ENCODE measurements at places on chromosomes 5 and 9.

GRCh38 chr5:150044712-150045111 lies 41.6 kb downstream of the CSF1R start:
- no peak for DNase-seq

DNA sequence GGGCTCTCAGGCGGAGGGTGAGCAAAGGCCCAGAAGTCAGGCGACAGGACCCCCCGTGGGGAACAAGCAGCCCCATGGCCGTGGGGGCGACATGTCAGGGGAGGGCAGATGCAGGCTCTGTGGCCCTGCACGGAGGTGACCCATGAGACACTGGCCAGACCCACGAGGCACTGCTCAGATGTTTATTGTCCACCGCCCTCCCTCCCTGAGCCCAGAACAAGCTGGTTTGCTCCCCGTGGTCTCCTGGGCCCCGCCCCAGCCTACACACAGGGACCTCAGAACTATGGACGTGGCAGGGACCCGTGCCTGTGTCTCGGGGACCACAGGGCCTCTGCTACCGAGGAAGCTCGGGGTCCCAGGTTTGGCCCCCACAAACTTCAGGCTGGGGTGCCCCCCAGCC lies 1.9 kb downstream of the FUT7 start:
- no peak for DNase-seq

DNA sequence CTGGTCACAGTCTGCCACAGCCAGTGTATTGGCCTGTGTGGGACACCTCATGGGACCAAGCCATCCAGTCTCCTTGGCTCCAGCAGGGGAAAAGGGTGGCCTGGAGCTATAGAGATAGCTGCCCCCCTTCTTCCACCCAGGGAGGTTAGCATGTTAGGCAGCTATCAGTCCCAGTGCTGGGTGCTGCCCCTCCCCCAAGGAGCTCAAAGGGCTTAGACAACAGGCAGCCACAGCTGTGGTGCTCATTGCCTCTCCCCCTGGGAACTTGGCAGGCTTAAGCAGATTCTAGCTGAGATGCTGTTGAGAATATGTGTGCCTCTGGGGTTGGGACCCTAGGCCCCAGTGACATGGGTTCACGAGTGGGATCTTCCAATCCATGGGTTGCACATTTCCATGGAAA lies 226.0 kb upstream of the PTGER4 start:
- DNase-seq: no peak

GRCh38 chr5:109347252-109347888 lies 62.4 kb downstream of the PJA2 start:
- DNase-seq: no peak

- no peak for DNase-seq
Observed at GRCh38 chr9:125794708-125795107, 47.5 kb downstream of the PBX3 start.

DNA sequence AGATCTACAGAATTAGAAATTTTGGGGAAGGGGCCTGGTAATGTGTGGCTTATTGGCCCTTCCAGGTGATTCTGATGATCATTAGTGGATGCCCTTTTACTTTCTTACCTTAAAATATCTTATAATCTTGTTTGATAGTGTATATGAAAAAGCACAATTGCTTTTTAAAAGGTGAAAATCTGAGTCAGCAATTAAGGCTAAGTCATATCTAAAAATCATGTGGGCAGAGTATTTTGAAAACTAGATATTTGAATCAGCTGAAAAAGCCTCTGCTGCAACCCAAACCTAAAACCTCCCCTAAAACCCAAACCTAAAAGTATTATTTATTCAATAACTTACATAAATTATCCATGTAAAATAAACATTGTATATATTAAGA lies 359.8 kb downstream of the PDE4D start:
- no peak for DNase-seq

GRCh38 chr5:5066276-5067186 lies 73.6 kb upstream of the ADAMTS16 start:
- no peak for DNase-seq

DNA sequence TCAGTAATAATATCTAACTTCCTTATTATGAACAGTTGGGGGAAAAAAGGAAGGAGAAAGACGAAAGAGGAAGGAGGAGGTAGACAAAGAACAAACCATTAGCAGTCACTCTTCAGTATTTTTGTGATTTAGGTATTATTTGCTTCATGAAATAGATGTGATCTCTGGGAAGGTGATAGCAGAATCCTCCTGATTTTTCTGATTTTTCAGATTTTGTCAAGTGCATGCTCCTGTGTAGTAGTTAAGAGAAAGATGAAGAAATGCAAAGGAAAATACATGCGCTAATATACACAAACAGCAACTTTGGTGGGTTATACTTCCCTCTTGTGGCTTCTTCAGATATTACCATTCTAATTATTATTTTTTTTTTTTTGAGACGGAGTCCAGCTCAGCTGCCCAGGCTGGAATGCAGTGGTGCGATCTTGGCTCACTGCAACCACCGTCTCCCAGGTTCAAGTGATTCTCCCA lies 31.6 kb downstream of the LMNB1 start:
- DNase-seq: no peak

DNA sequence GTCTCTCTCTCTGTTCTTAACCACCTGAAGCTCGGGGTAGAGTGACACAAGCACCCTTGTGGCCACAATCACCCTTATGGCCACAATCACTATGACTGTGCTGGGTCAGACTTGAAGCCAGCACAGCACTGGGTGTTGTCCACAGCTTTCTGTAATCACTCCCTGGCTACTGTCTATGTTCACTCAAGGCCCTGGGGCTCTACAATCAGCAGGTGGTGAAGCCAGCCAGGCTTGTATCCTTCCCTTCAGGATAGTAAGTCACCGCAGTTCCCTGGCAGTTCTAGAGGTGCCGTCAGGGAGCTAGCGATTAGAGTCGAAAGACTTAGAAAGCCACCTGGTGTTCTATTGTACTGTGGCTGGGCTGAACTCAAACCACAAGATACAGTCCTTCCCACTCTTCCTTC lies 44.2 kb downstream of the GDA start:
- no peak for DNase-seq

- DNase-seq: no peak
Observed at GRCh38 chr9:2271426-2271825, 256.3 kb downstream of the SMARCA2 start.

- no peak for DNase-seq
Observed at GRCh38 chr9:103474156-103474555, 479.0 kb downstream of the CYLC2 start.

DNA sequence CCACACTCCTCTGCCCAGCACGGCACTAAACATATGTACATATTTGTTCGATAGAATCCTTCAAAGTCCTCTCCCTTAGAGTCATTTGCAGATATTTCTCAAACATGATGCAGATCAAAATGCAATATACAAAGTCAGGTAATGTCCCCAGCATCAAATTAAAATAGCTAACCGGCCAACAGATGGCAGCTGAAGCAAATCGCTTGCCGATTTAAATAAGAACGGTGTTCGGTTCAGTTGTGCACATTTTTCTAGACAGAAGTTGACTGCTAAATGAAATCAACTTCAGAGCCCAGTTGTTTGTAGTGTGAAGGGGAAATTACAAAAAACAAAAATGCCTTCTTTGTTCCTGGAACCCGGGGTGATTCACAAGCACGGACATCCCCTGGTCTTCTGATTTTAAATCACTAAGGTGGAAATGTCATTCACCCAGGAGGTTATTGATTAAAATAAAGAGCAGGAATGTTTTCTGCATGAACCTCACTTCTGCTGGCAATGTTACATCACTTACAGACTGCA lies 219.2 kb downstream of the EBF1 start:
- no peak for DNase-seq

GRCh38 chr5:144680711-144681110 lies 510.0 kb downstream of the KCTD16 start:
- no peak for DNase-seq

DNA sequence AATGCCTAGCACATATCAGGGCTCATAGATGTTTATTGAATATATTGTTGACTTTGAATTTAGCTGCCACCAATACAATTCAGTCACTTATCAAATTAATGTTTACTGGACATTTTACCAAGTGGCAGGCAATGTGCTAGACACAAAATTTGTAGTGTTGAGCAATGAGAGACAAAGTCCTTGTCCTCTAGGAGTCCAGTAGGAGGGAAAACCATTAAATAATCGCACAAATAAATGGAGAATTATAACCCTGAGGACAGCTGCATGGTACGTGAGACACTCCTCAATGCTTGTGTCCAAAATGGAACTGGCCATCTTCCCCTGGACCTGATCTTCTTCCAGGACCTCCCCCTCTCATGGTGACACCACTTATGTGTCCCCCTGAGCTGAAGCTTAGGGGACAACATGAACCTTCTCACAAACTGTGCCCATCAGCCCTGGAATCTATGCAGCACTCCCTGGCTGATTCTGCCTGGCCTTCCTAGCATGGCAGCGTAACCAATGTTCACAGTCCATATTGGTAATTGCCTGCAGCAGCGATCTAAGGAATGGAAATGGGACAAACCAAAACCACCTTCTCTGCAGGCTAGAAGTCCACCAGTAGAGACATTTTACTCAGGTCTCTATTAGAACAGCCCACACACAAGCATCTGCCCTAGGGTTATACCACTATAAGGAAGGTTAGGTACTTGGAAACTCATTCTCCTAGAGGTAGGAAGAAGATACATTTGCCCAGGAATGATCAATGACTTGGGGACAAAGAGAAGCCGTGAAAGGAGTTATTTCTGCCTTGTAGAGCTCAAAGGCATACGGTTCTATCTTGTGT lies 75.5 kb downstream of the FGF1 start:
- DNase-seq: no peak

GRCh38 chr5:142743592-142744441 lies 26.4 kb upstream of the ARHGAP26 start:
- DNase-seq: no peak

DNA sequence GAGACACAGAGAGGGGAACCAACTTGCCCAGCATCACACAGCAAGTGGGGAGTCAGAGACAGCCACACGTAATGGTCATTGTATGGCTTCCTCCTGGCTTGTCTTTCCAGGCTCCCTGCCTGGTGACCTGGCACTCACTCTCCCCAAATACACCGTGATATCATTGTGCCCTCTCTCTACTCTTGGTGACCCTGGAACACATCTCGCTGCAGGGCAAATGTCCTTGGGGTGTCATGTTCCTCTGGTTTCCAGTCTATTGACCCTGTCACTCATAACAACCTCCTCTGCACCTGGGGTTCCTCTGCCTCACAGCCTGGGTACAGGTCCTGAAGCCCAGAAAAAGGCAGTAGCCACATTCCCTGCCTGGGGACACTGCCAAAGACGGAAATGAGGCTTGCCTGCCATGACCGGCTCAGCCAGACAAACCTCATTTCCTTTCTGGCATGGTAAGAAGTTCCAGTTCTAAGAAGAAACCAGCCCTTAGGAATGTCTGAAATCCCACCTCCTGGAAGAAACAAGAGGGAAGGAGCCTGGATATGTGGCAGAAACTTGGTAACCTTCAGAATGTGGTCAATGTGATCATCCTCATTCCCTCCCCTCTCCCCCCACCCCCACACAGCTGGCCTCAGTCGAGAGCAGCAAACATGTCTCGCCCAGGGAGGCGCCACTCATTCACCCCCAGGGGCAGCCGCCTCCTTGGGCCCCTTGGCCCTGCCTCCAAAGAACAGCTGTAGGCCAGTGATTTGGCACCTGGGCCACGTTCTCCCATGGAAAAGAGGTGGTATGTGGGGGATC lies 30.6 kb upstream of the SMU1 start:
- DNase-seq: peak; percentile 94

DNA sequence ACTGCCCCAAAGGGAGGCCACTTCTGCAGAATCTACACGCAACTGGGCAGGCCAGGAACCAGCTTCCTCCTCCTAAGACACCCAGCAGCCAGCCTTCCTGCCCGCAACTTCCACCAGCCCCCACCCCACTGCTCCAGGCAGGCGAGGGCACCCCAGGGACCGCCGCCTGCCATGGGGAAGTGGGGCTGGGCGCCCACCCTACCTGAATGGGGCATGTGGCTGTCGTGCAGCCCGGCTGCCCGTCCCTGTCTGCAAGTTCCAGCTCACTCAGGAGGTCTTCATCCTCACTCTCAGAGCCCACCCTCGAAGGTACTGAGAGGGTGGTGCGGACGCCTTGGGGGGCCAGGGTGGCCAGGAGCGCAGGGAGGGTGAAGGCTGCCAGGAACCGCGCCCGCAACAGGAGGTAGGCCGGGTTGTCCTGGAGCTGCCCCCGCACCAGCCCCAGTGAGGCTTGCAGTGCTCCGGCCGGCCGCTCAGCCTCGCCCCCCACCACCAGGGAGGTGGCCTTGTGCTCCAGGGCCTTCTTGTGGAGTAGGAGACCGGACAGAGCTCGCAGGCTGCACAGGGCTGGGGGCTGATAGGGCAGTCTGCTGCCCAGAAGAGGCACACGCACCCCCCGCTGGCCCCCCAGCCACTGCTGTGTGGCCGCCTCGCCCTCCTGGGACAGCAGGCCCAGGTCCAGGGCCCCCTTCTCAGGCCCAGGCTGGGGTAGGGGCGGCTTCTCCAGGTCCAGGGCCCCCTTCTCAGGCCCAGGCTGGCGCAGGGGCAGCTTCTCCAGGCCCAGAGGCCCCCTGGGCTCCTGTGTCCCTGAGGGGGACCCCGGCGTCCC lies 4.1 kb upstream of the CARD9 start:
- no peak for DNase-seq

DNA sequence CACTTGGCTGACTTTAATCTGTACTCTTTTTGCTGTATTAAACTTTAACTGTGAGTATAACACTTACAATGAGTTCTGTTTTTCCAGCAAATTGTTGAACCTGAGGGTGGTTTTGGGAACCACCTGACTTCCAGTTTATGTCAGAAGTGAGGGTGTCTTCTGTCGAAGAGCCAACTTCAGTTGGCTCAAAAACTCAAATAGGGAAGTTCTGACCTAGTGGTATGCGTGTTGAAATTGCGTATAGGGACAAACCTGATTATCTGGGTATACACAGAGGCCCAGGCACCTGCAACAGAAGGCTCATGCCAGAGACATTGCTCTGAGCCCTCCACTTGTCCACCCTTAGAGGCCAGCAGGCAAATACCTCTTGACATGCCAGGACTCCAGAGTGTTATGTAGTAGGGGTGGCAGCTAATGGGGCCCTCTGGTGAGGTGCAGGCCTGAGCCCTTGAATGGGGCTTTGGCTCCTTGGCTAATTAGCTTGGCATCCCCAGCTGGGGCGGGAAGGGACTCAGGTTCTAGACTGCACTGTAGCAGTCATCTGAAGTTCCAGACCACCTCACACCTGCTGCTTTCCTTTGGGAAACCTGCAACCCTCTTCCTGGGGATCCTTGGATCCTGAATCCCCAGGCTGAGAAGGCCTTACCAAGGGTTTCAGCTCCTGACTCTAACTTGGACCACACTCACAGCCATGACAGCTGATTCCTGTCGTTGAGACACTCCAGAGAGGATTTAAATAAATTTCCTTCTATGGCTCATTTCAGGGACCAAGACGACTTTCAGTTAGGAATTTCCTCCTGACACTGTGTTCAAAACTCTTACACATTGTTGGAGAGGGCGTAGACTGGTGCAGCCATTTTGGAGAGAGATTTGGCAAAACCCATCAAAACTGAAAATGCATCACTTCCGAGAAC lies 189.6 kb downstream of the HSPA4 start:
- DNase-seq: no peak

DNA sequence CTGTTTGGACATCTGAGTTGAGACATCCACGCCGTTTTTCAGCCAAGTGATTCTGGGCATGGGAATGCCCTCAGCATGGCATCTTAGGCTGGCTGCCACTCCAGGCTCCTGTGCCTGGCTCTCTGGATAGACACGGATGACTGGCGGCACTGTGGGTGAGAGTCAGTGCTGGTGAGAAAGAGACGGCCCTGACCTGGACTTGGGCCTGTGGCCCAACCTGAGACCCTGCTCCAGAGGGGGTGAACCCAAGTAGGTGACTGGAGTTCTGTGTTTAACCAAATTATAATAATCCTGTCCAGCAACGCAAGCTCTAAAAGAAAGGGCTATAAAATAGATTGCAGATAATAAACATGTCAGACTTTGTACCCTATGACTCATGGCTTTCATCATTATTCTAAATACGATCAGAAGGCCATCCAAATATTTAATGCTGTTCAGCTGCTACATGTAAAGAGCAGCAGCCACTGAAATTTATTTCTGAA lies 173.9 kb downstream of the HSPA4 start:
- no peak for DNase-seq
